PC-9 (cell line): ENCODE measurements at places on chromosomes 2 and 18. TPM values are rescaled to one million over a fixed set of nuclear protein-coding genes. Genes with fewer than 3 reads are reported as not detected.
A peak's percentile ranks its signal among the peaks of the same experiment; 100 is the strongest.

DNA sequence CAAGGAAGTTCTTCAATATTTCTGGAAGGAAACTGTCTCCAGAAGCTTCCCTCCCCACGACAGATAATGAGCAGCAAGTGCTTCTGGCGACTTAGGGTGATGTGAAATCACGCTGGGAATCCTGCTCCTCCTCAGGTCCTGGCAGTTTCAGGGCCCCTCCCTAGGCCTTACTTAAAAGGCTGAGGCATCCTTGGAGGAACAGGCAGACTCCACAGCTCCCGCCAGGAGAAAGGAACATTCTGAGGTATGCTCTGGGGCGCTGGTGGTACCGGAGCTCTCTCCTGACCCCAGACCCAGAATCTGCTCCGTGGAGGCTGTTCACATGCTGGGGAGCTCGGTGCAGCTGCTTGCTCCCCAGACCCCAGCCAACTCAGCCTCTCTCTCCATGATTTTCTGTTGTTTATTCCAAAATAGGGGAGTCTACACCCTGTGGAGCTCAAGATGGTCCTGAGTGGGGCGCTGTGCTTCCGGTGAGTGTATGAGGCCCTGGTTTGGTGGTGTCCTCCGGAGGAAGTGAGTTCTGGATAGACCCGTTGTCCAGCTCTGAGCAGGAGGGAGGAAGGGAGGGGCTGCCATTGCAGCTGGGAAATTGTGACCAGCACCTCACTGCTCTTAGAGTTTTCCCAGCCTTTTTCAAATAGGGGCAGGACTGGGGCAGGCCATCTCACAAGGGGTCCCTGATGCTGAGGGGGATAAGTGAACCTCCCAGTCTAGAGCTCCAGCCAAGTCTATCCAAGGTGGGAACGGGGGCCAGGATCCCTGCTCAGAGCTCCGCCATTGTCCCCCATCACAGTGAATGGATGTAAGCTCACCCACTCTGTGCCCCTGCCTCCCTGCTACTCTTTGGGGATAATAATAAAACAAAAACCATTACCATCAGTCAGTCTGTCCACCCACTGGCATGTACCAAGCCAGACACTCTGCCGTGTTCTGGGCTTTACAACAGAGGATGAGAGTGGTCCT, at the start of gene IL36RN:
Gene IL36RN (plus strand): TSS at position 201 of the 963 bp plus-strand sequence. CDS start 241 bp downstream, at position 442.
- H3K4me3 ChIP-seq, result peak within 1 kb of the TSS; percentile 7; the same call in 1 of the 2 replicates
- H3K4me1 ChIP-seq, result peaks cover 37% of the 10 kb centered on the region
- no peaks in the 10 kb centered on the region for H3K27me3 ChIP-seq

DNA sequence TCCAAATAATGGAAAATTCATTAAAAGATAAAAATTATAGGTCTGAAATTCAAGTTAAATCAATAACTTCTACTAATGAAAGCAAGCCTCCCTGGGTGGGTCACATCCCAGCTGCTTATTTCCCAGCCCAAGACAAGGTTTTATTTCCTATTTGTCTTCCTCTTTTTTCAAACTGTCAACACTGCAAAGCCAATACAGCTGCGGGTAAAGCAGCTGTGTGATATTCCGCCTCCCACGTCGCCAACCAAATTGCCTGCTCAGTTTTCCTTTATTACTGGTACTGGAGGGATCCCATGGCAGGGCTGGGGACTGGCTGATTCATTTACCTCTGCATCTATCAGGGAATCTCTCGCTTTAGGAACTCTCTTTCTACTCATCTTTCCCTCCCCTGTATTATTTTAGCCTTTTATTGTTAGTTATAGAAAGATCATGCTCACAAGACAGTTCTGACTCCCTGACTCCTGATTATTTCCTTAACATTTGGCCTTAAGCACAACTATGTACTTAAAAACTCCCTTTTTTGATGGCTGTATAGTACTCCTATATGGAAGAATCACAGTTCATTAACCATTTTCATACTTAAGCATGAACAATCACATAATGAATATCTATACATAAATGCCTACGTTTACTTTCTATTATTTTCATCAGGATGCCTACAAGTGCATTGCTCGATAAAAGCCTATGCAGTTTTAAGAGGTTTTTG, 253.1 kb downstream of the CDCA7 start:
- DNase-seq, result no peak
- H3K4me1 ChIP-seq, result no peaks in the 10 kb centered on the region
- H3K36me3 ChIP-seq, result no peaks in the 10 kb centered on the region
- no peak overlapping the region for H3K27ac ChIP-seq
- no peak overlapping the region for H3K4me3 ChIP-seq

- no peaks in the 10 kb centered on the region for H3K4me1 ChIP-seq
- peaks cover 69% of the 10 kb centered on the region for H3K27me3 ChIP-seq
- H3K27ac ChIP-seq, result no peak overlapping the region
- H3K4me3 ChIP-seq, result no peak overlapping the region
- H3K36me3 ChIP-seq, result no peaks in the 10 kb centered on the region
Observed at GRCh38 chr2:60297296-60298005, 256.0 kb downstream of the BCL11A start.

DNA sequence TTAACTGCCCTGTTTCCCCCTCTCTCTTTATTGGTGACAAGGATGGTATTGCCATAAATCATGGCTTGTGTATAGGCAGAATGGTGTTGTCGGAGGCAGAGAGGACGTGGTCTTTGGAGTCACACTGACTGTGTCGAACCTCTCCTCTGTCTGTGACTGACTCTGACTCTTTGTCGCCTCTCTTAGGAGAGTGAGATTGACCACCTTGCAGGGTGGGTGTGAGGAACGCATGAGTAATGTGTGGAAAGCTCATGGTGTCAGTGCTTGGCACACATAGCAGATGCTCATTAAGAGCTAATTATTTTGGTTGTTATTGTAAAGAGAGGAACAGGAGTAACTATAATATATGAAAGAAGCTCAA, 145.6 kb downstream of the TTC27 start:
- H3K36me3 ChIP-seq, result 0 out of 2 replicates have a peak, but pooled peaks cover under 1% of the 10 kb centered on the region
- H3K4me1 ChIP-seq, result no peaks in the 10 kb centered on the region
- H3K27ac ChIP-seq, result no peak overlapping the region
- H3K4me3 ChIP-seq, result no peak overlapping the region
- DNase-seq, result no peak

DNA sequence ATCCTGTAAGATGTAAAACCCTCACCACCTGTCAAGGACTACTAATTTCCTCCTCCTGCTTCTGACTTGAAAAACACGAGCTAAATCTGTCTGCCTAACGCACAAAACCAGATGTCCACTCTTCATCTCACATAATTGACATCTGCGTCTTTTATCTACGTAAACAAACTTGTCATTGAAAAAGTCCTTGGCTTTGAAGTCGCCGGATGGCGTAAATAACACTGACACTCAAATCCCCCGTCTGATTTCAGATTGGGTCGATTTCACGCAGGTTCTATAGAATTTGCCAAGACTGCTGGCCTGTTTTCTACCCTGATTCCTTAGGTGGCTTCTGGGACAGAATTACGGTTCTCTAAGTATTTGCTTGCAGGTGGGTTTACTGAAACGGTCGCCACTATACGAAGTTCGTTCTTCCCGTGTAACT, 539 bp upstream of the MOB4 start:
- peak overlapping the region; percentile 95 for H3K4me3 ChIP-seq
- H3K36me3 ChIP-seq, result no peaks in the 10 kb centered on the region
- H3K27ac ChIP-seq, result peak overlapping the region; percentile 40
- DNase-seq, result no peak
- no peaks in the 10 kb centered on the region for H3K27me3 ChIP-seq
- H3K4me1 ChIP-seq, result peaks cover 24% of the 10 kb centered on the region

GRCh38 chr2:203444738-203445137, 90.4 kb downstream of the RAPH1 start:
- 0 out of 2 replicates have a peak, but pooled peaks cover 3% of the 10 kb centered on the region for H3K36me3 ChIP-seq
- H3K27me3 ChIP-seq, result no peaks in the 10 kb centered on the region
- no peak for DNase-seq
- H3K4me3 ChIP-seq, result no peak overlapping the region
- H3K4me1 ChIP-seq, result no peaks in the 10 kb centered on the region

- no peaks in the 10 kb centered on the region for H3K4me1 ChIP-seq
- no peaks in the 10 kb centered on the region for H3K27me3 ChIP-seq
- H3K4me3 ChIP-seq, result no peak overlapping the region
- DNase-seq, result no peak
- no peak overlapping the region for H3K27ac ChIP-seq
- H3K36me3 ChIP-seq, result no peaks in the 10 kb centered on the region
Observed at GRCh38 chr2:144475044-144475443, 44.9 kb downstream of the ZEB2 start.

DNA sequence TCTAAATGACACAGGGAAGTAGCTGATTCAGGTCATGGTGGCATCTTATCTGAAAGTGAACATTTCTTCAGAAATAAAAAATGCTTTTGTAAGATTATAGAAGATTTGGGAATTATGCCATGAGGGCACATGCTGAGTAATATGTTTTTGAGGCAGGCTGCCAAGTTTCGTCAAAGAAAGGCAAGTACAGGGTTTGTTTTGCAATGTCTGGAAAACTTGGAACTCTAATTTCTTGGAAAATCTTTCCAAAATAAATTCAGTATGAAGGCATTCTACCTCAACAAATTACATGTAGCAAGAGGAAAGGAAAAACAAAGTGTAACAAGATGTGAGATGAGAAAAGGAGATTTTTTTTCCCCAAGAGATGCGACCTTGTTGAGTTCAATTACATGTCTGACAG, 167.7 kb downstream of the PLCL1 start:
- no peak for DNase-seq
- no peaks in the 10 kb centered on the region for H3K36me3 ChIP-seq
- H3K4me1 ChIP-seq, result no peaks in the 10 kb centered on the region
- no peak overlapping the region for H3K4me3 ChIP-seq
- H3K27me3 ChIP-seq, result no peaks in the 10 kb centered on the region

- no peak for DNase-seq
- no peak overlapping the region for H3K27ac ChIP-seq
- H3K4me3 ChIP-seq, result no peak overlapping the region
- no peaks in the 10 kb centered on the region for H3K27me3 ChIP-seq
- no peaks in the 10 kb centered on the region for H3K4me1 ChIP-seq
- H3K36me3 ChIP-seq, result 0 out of 2 replicates have a peak, but pooled peaks cover 3% of the 10 kb centered on the region
Observed at GRCh38 chr2:39265315-39265714, 21.5 kb upstream of the CDKL4 start.

GRCh38 chr2:238256594-238257104, 16.8 kb upstream of the HES6 start:
- 0 out of 2 replicates have a peak, but pooled peaks cover 5% of the 10 kb centered on the region for H3K4me1 ChIP-seq
- H3K36me3 ChIP-seq, result 0 out of 2 replicates have a peak, but pooled peaks cover 5% of the 10 kb centered on the region
- H3K27ac ChIP-seq, result no peak overlapping the region
- no peak overlapping the region for H3K4me3 ChIP-seq
- peak; percentile 84 for DNase-seq
- H3K27me3 ChIP-seq, result no peaks in the 10 kb centered on the region

DNA sequence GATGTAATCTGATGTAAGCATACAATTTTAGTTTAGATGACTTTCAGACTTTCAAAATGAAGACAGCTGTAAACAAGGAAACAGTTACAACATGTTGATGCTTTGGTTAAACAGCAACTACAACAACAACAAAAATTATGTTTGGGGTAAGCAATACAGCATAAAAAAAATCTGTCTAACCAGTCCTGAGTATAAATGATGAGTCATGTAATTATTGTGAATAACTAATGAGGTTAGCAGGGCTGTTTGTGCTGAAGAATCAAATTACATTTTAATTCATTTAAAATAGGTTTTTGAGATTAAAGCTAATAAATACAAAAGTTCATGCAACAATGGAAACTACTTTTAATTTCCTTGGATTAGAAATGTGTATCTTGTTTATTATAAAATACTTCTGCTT, 266.9 kb downstream of the LRP1B start:
- DNase-seq, result no peak
- H3K36me3 ChIP-seq, result no peaks in the 10 kb centered on the region
- H3K27ac ChIP-seq, result no peak overlapping the region
- no peaks in the 10 kb centered on the region for H3K27me3 ChIP-seq
- H3K4me3 ChIP-seq, result no peak overlapping the region

- H3K36me3 ChIP-seq, result no peaks in the 10 kb centered on the region
- DNase-seq, result peak; percentile 34
- no peak overlapping the region for H3K27ac ChIP-seq
- H3K4me1 ChIP-seq, result no peaks in the 10 kb centered on the region
Observed at GRCh38 chr2:10873790-10874437, 37.8 kb upstream of the KCNF1 start.

DNA sequence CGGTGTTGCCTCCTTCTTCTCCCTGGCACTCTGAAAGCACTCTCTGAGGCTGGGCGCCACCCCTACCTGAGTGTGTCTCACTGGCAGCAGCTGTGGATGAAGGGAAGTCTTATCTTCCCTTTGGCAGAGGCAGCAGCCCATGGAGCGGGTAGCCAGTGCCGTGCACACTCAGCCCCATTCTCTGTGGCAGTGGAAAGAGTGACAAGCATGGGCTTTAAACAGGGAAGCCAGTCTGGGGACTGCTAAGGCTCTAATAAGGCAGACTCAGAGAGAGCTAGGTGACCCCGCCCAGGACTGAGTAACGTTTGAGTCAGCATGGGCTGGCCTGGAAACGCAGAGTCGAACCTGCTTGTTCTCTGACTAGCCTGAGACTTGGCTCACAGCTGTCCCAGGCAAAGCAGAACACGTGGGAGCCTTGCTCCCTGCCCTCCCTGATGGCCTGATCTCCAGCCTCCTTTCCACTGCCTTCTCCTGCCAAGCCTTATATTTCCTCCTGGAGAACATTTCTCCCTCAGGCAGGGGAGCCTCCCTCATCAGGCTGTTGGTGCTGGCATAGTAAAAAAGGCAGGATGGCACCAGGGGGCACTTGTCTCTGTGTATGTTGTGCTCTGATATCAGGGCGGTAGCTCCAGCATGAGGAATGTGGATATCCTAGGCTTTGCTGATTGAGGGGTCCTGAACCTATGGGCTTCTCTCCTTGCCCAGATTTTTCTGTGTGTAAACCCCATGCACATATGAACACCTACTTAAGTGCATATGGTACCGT, 93.9 kb upstream of the LGALSL start:
- peak overlapping the region; percentile 29; the same call in 1 of the 2 replicates for H3K4me3 ChIP-seq
- peaks cover 67% of the 10 kb centered on the region for H3K4me1 ChIP-seq
- no peaks in the 10 kb centered on the region for H3K27me3 ChIP-seq
- no peaks in the 10 kb centered on the region for H3K36me3 ChIP-seq

- no peak for DNase-seq
- H3K4me3 ChIP-seq, result no peak overlapping the region
- H3K27ac ChIP-seq, result no peak overlapping the region
- no peaks in the 10 kb centered on the region for H3K27me3 ChIP-seq
- no peaks in the 10 kb centered on the region for H3K4me1 ChIP-seq
- no peaks in the 10 kb centered on the region for H3K36me3 ChIP-seq
Observed at GRCh38 chr2:109457794-109458193, 156.0 kb downstream of the SEPTIN10 start.

GRCh38 chr18:4888251-4889040, 308.6 kb downstream of the AKAIN1 start:
- no peaks in the 10 kb centered on the region for H3K4me1 ChIP-seq
- DNase-seq, result no peak
- H3K4me3 ChIP-seq, result no peak overlapping the region
- no peaks in the 10 kb centered on the region for H3K36me3 ChIP-seq
- H3K27ac ChIP-seq, result no peak overlapping the region

Gene MC2R
- not detected in 2 replicates for total RNA-seq

Gene DNER
- 0.28 and 0.58 TPM in 2 replicates for total RNA-seq

Gene GPR35
- 1.1 and 2.5 TPM in 2 replicates for total RNA-seq

Gene ANKRD23
- total RNA-seq, result 6.0 and 8.9 TPM in 2 replicates

Gene NETO1
- total RNA-seq, result not detected in 2 replicates

Gene COLEC12
- not detected in 2 replicates for total RNA-seq

Gene ZC3H6
- total RNA-seq, result 9.1 and 10.0 TPM in 2 replicates

Gene HSBP1L1
- 32.6 and 41.5 TPM in 2 replicates for total RNA-seq

Gene CDH19
- total RNA-seq, result not detected in 2 replicates
